ENCODE measurements at places on chromosomes 16 and 17. TPM values are rescaled to one million over a fixed set of nuclear protein-coding genes. Genes with fewer than 3 reads are reported as not detected.

Gene OR3A2
- total RNA-seq = 1.7 TPM

Gene NDRG4
- total RNA-seq = 4.7 TPM

Gene PRSS33
- total RNA-seq = not detected

Gene SGCA
- 0.31 TPM for total RNA-seq

Gene RNF222
- 0.21 TPM for total RNA-seq

Gene MIEF2
- 7.4 TPM for total RNA-seq

Gene KRT12
- total RNA-seq = not detected

Gene ASPA
- total RNA-seq = not detected

Gene TMEM235
- not detected for total RNA-seq
